ENCODE measurements at places on chromosomes 16 and 17.

DNA sequence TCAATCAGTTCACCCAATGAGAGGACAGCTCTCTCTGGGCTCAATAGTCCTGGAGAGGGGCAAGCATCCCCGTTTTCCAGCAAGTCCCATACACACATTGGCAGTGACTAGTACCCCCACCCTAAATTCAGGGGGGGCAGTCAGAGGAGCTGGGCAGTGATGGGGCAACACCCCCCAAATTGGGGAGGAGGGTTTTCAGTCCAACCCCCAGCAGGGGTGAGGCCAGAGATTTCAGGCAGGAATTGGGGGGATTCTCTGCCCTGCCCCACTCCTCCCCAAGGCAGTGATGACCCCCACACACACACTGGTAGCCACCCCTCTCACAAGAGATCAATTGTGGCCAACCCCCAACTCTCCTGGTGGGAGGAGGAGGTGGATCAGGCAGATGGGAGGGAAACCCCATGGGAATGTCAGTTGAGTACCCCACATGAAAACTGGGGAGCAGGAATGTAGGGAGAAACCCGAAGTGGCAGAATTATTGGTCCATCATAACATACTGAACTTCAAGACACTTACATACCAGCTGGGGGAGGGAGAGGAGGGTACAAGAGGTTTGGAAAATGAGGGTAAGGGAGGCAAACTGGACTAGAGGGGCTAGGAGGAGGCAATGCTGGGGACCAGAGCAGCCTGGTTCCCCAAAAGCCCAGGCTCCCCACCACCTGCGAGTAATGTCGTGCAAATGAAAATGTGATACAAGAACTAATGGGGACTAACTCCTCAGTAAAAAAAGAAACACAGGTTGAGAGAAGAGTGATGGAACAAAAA, 3.1 kb downstream of the VAMP2 start:
- DNase-seq = no peak

DNA sequence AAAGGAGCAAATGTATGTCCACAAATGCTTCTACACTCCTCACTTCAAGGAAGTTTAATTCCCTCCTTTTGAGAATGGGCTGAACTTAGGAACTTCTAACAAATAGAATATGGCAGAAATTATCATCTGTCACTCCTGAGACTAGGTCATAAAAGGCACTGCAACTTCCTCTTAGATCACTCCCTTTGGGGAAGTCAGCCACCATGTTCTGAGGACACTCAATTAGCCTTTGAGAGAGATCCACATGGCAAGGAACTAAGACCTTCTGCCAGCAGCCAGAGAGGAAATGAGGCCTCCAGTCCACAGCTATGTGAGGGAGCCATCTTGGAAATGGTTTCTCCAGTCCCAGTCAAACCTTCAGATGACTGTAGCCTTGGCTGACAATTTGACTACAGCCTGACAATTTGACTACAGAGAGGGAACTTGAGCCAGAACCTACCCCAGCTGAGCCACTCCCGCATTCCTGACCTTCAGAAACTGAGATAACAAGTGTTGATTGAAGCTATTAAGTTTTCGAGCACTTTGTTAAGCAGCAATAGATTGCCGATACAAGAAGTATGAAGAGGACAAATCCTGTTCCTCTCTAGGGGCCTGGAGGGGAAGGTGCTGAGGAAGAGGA, 113.4 kb upstream of the SEC14L1 start:
- no peak for DNase-seq

DNA sequence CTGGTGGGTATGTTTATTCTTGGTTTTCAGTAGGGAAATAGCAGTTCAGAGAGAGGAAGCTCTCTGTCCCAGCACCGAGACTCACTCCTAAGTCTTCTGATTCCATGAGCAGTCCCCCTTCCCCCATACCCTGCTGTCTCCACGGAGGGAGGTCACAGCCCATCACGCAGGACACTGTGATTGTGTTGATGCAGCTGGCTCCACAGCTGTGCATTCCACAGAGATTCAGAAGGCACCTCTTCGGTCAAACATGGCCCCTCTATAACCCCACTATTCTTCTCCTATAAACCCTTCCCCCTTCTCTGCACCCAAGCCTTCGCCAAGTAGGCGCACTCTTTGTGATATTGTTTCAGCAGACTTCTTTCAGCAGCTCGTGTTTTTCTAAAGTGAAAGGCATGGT, 104.3 kb upstream of the HLF start:
- DNase-seq = no peak

DNA sequence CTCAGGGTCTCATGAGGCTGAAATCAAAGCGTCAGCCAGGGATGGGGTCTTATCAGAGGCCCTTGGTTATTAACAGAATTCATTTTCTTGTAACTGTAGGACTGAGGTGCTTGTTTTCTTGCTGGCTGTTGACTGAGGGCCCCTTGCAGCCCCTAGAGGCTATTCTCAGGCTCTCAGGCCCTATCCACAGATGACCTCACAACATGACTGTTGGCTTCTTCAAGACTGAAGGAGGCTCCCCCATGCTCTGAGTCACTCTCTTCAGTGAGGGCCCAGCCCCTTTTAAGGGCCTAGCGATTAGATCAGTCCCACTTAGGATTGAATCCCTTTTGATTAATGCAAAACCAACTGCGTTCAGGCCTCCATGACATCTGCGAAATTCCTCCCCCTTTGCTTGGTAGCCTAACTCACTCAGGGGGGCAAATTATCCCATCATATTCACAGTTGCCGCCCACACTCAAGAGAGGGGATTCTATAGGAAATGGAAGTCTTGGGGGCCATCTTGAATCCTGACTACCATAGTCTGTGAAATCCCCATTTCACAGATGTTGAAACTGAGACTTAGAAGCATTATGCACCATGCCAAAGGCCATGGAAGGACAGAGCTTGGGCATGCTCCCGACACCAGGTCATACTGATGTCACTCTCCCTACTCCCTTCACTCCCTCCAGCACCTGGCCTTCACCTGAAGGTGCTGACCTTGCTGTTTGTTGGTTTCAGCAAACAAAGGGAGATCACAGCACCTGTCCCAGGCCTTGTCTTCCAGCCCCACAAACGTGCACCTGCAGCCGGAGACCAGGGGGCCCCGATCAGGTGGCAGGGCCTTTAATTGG, 592.3 kb downstream of the MAF start:
- DNase-seq = peak; percentile 7

DNA sequence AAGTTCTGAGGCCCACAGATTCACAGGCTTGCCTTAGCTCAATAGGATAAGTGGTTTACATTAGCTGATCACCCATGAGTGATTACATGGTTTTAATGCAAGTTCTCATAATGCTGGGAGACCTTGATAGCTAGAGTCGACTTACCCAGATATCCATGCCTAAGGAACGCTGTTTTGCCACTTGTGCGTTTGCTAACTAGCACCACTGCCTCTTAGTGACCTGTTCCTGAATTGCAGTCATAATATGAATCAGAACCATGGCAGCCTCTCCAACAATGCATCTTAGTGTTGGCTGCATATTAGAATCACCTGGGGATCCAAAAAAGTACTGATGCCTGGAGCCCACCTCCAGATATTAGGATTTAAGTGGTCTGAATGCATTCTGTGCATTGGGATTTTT, 251.1 kb upstream of the CDH5 start:
- no peak for DNase-seq

GRCh38 chr17:22718689-22719088, 1026.4 kb downstream of the KCNJ18 start:
- DNase-seq = no peak

- peak; percentile 13 for DNase-seq
These were observed 737.5 kb downstream of the KCNJ2 start for GRCh38 chr17:70906808-70907207.

DNA sequence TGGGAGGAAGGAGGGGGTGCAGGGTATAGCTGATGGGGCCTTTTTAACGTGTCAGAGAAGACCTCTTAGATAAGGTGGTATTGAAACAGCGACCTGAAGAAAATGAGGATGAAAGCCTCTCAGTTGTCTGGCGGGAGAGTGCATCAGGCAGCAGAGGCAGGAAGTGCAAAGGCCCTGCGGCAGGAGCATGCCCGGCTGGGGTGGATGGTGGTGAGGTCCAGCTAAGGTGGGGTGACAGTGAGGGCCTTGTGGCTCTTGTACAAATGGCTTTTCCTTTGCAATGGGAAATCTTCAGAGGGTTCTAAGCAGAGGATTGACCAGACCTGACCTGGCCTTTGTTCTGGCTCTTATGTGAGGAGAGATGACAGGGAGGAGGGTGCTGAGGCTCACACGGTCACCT, 11.4 kb downstream of the MMP15 start:
- no peak for DNase-seq

GRCh38 chr16:55734665-55735064, 78.9 kb downstream of the SLC6A2 start:
- DNase-seq = no peak

DNA sequence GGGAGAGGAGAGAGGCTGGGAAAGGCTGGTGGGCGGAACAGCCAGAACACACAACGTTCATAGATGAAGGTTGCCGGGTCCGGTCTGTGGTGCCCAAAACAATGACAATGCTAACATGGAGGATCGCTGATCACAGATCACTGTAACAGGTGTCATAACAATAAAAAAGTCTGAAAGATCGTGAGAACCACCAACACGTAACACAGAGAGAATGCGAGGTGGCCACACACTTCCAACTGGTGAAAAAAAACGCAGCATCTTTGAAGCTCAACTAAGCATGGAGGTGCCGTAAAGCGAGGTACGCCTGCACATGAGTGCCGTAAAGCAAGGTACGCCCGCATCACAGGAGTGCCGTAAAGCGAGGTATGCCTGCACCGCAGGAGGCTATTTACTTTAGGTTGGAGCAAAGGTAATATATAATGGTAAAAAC, 42.3 kb downstream of the ABR start:
- no peak for DNase-seq

DNA sequence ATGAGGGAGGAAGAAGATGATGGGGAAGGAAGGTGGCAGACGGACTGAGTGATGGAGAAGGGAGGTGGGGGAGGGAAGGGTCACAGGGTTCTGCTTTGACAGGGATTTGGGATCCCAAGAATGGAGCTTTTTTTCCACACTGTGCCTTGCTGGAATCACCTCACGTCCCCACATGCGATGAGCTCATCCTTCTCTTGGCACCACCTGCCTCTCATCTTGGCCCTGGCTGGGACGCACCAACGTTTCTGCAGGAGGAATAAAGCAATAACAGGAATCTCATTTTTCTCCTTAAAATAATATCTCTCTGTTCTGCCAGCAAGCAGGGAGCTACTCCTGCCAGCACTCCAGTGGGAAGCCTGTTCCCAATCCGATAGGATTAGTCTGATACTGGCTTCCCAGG, 47.8 kb downstream of the MEOX1 start:
- no peak for DNase-seq

GRCh38 chr16:81456523-81457325, 12.1 kb downstream of the CMIP start:
- no peak for DNase-seq

DNA sequence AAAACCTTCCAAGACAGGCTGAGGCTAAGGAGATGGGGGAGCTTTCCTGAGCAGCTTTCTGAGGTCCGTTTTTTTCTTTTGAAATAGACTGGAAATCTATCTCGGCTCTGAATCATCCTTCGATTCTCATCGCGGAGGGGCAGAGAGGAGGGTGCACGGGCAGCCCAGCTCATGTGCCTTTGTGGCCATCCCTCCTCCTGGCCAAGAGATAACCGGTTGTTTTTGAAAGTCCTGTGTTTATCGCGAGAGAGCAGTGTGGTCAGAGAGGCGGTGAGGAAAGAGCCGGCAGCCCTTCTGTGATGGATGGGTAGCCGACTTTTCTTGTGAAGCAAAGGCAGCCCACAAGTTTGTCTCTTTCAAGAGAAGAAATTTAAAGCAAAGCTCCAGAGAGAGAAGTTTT, 191.6 kb downstream of the CCDC182 start:
- DNase-seq = no peak

GRCh38 chr16:27644165-27644564, 94.2 kb downstream of the KATNIP start:
- DNase-seq = no peak
